Activated CD4-positive, alpha-beta T cell treated with anti-CD3 and anti-CD28 coated beads, Interleukin-10, Interleukin-2, amounts not matched to agents 100 ng/mL and 50 ng/mL, durations not matched to agents 16 hours and 8 hours (primary cell): ENCODE measurements at places on chromosomes 6 and 20.
A peak's percentile ranks its signal among the peaks of the same experiment; 100 is the strongest.

DNA sequence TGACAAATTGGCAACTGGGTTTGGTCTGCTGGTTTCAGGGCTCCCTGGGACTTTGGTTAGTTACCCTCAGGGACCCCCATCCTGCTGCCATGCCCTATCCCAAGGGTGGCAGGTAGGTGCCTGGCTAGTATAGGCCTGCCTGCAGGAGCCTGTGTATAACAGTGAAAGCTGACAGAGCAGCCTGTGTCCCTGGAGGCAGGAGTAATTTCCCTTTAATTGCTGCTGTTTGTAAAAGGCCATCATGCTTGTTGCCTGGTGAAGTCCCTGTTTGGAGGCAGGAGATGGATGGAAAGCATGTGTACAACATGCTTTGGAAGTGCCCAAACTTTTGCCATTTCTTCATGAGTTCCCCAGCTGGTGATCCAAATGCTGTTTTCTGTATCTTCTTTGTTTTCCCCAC is 30.1 kb downstream of the CMTR1 start:
- no peak for DNase-seq

- DNase-seq = no peak
Measured at GRCh38 chr6:155234687-155235086, 29.1 kb upstream of the CLDN20 start.

GRCh38 chr6:152863618-152864326 is 113.2 kb downstream of the VIP start:
- peak; percentile 62 for DNase-seq

GRCh38 chr20:35994994-35995453 is 26.6 kb downstream of the CNBD2 start:
- peak; percentile 77 for DNase-seq

DNA sequence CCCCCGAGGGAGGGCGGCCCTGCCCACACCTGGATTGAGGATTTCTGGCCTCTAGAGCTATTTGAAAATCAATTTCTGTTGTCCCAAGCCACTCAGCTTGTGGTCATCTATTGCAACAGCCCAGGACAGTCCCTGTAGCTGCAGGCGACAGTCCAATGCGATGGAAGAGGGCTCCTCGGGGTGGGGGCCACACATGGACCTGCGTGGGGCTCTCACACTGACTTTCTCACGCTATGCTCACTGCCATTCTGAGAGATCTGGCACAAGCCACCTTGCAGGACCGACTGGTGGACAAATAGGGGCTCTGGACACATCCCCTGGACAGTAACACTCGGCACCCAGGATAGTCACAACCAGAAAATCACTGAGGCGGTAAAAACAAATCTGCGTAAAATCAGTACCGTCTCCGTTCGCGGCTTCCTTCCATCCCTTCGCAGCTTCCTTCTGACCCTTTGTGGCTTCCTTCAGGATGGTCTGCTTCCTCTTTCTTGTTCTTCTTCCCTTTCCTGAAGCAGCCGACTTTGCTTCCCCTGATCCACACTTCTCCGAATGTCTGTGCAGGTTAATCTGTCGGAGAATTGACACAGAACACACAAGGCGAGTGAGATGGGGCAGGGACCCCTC is 21.8 kb downstream of the CTCFL start:
- DNase-seq = no peak

- no peak for DNase-seq
Measured at GRCh38 chr6:148465670-148466069, 123.0 kb downstream of the SASH1 start.

- DNase-seq = peak; percentile 61
Measured at GRCh38 chr20:62952373-62952967, at the start of gene SLC17A9. SLC17A9 (plus strand) TSS chr20:62952709; CDS start chr20:62952831, 122 bp downstream.

DNA sequence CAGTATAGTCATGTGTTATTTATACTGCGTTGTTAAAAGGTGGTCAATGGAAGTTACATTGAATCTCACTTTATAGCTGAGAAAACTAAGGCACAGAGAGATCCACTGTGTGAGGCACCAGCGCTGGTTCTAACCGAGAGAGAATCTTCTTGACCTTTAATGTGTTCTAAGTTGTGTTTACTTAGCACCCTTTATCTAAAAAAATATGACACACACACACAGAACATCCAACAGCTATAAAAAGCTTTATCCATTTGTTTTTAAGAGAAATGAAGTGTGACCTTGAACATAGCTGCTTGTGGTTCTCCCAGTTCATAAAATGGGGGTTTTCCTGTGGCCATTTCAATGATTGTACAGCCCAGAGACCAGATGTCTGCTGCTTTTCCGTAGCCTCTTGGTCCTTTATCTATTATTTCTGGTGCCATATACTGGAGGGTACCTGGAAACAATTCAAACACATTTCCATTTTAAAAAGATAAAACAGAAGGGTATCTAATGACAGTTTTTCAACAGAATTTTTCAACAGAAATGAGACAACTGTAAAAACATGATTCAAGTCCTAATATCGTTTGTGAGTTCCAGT is 54.8 kb upstream of the MAP7 start:
- no peak for DNase-seq

GRCh38 chr6:138036111-138036510 is 71.1 kb downstream of the PERP start:
- no peak for DNase-seq

GRCh38 chr6:135088281-135088680 is 33.7 kb upstream of the HBS1L start:
- DNase-seq = peak; percentile 35

GRCh38 chr6:41370488-41371111 is 35.2 kb downstream of the NCR2 start:
- DNase-seq = no peak

DNA sequence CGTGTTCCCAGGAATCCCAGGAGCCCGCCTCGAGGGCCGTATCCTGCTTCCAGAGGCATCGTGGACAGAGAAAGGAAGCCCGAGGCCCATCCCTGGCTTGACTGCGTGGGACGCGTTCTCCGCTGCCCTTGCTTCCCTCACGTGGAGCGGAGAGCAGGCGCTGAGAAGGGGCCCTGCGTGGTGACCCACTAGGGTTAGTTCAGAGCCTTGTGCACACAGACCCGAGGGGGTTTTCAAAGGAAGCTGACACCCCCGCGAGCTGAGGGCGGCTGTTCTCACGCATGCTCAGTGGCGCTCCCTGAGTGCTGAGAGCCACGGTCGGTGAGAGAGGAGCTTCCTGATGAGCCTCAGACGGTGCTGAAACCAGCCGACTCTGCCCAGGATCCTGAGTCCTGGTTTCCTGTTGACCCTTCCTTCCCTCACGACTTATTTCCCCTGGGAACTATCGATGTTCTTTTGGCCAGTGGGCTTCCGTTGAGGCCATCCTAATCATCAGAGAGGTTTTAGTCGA is 28.9 kb upstream of the CCR6 start:
- DNase-seq = peak; percentile 51

DNA sequence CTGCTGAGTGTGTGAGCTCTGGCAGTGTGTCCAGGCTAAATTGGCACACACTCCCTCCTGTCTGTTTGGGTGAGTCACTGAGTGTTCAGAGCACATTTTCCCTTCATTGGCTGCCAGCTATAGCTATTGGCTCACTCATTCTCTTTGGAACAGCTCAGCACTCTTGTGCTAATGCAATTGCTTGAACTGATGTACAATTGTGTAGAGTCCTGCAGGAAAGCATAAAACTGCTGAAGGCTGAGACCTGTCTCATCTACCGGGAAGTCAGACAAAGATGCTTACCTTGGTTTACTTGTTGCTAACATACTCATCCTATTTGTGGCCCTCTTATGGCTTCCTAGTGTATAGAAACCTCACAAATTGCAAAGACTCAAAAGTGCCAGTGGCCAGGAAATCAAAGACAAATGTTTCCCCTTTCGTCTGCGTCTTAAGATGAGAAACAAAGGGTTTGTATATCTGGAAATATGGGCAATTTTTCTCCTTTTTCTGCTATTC is 351.0 kb downstream of the BCKDHB start:
- no peak for DNase-seq

GRCh38 chr20:2023151-2023550 is 29.3 kb upstream of the PDYN start:
- DNase-seq = no peak

GRCh38 chr6:149176971-149177667 is 140.4 kb upstream of the TAB2 start:
- DNase-seq = no peak

GRCh38 chr6:143024977-143025376 is 35.7 kb upstream of the AIG1 start:
- DNase-seq = no peak

GRCh38 chr6:127748290-127748689 is 152.6 kb downstream of the THEMIS start:
- DNase-seq = no peak

DNA sequence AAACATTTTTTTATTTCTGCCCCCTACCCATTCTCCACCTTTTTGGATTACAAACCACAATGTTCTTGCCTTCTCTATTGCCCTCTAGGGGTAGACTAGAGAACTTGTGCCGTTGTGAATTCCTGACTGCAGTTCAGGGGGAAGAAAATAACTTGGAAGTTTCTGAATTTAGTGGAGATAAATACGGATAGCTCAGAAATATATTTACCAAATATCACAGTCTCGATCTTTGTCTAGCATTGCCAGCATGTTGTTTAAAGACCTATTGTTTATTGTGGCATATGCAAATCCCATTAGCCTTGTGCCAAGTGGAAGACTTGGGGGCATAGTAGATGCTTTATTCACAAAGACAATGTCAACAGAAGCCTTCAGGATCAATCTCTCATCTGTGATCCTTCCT is 154.1 kb upstream of the MMS22L start:
- peak; percentile 7 for DNase-seq

GRCh38 chr6:7107578-7108195 is at the start of gene RREB1:
RREB1 (plus strand) TSS chr6:7107961; CDS start chr6:7181912, 73,951 bp downstream.
- peak; percentile 74 for DNase-seq

DNA sequence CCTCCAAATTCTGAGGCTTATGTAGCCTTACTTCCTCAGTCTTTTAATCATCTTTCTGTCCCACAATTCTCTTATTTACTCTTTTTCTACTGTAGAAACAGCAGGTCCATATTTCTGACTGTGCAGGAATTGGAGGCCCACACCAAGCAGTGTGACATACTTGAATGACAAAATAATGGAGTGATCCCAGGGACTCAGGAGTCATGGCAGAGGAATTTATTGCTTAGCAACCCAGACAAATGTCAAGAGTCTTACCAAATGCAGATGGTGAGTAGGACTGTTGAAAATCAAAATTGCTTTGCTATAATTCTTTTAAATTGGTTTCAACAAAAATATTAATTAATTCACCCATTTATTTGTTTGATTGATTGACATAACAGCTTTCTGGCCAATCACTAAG is 59.9 kb downstream of the HTR1B start:
- DNase-seq = no peak

DNA sequence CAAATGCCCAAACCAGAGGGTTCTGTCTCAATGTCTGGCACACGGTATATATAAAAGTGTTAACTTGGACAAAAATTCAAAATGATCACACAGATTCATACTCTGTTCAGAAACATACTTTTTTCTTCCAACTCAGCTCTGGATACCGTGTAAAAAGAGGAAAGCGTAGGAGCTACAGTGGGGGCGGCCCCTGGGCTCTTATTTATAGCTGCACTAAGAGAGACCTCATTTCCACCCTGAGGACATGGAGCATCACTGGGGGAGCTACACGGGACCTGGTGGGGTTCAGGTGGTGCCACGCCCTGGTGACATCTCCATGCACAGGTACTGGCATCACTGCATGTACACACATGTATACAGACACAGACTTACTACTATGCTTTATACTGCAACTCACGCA is 185.9 kb upstream of the FOXQ1 start:
- DNase-seq = no peak

GRCh38 chr6:66735106-66735890 is 1028.3 kb upstream of the EYS start:
- no peak for DNase-seq

DNA sequence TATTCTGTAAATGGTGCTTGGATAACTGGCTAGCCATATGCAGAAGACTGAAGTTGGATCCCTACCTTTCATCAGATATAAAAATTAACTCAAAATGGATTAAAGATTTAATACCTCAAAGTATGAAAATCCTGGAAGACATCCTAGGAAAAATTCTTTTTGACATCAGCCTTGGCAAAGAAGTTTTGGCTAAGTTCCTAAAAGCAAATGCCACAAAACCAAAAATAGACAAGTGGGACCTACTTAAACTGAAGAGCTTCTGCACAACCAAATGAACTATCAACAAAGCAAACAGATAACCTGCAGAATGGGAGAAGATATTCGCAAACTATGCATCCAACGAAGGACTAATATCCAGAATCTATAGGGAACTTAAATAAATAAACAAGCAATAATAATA is 60.3 kb upstream of the RIPPLY2 start:
- DNase-seq = no peak

DNA sequence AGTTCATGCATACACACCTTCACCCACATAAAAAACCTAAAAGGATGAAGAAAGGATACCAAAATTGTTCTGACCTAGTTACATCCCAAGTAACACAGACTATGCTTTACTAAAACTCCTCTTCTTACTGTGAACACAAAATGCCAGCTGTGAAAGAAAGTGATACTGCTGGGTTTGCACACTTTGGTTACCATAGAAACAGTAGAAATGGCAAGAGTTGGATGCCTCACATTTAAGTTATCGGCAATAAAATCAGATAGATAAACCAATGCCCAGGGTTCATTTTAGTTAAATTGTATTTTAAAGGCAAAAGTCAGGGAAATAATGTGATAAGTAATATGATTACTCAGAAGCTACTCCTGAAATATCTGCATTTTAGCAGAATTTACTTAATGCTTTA is 161.9 kb downstream of the CDK19 start:
- DNase-seq = no peak

DNA sequence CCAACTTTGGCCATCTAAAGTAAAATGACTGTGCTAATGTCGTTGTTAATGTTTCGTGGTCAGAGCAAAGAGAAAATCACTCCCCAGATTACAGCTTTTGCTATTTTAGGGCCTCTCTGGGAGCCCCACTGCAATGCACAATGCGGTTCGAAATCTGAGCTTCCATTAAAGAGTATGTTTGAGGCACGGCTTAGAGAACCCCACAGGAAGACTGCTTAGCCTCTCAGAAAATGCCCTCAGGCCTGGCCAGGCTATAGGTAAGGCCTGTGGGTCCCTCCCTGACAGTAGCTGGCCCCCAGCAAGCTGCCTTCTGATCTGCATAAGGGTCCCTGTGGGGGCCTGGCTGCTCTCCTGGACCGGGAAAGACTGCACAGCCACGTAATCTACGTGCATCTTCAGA is 274.6 kb downstream of the PTPRT start:
- no peak for DNase-seq

DNA sequence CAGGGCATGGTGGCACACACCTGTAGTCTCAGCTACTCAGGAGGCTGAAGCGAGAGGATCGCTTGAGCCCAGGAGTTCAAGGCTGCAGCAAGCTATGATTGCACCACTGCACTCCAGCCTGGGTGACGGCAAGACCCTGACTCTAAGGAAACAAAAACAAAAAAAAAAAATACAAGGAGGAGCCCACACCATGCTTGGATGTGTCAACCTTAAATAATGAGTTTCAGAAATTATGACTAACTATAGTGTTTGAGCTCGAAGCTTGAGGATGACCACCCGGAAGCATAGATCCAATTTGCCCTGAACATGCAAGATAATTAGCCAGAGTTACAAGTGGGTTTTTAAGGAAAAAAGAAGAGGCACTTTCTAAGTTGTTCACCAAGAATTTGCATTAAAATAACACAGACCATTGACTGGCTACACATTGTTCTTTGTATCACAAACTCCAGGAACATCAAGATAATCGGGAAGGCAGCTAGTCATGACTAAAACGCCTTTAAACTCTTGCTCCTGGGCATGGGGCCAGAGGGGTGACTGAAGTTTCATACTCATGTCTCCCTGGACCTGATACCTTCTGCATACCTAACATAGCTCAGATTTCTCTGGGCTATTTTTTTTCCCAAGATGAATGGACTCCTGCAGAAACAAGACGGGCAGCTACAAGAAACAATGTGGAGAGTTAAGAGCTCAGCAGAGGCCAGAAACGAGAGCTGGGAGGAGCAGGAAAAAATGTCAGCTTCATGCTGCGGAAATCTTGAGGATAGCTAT is 289.6 kb downstream of the PREX1 start:
- no peak for DNase-seq
